ENCODE measurements at places on chromosomes 5 and 9.

DNA sequence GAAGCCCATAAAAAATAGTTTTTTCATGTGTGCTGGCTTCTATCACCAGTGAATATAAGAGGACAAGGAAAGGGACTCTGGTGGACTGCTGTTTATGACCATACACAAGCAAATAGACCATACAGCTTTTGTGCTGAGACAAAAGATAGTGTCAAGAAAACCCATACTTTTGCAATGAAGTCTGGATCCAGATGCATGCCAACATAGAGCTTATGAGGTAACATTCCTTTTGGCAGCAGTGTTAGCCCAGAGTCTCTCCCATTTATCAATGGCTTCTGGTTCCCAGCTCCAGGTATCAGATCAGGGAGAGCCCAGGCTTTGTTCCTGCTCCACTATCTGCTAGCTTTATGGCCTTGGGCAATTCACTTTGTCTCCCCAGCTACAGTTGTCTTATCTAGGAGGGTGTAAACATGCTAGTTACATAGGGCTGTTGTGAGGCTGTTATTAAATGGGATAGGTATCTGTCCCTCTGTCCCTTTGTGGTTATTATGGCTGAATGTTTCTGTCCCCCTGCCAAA is 55.6 kb downstream of the CCDC192 start:
- no peak for DNase-seq

DNA sequence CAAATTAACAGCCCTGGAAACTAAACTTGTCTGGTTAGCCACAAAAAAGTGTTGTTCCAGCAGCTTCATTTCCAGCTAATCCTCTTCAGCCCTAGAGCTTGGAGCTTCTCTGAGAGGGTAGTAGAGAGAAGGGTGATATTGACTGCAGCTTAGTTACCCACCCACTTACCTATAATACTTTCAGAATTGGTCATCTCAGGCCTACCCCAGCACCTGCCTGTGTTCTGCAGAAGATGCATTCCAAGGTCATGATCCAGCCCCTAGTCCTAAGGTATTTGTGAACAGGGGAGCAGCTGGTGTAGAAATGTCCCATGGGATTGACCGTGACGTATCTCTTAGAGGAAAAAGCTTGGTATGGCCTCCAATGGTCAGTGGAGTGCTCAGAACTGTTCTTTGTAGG is 289.0 kb downstream of the NR3C1 start:
- DNase-seq: no peak

- DNase-seq: no peak
Measured at GRCh38 chr5:103503066-103503465, 59.5 kb downstream of the NUDT12 start.

- no peak for DNase-seq
Measured at GRCh38 chr9:18504707-18505106, 30.8 kb downstream of the ADAMTSL1 start.

DNA sequence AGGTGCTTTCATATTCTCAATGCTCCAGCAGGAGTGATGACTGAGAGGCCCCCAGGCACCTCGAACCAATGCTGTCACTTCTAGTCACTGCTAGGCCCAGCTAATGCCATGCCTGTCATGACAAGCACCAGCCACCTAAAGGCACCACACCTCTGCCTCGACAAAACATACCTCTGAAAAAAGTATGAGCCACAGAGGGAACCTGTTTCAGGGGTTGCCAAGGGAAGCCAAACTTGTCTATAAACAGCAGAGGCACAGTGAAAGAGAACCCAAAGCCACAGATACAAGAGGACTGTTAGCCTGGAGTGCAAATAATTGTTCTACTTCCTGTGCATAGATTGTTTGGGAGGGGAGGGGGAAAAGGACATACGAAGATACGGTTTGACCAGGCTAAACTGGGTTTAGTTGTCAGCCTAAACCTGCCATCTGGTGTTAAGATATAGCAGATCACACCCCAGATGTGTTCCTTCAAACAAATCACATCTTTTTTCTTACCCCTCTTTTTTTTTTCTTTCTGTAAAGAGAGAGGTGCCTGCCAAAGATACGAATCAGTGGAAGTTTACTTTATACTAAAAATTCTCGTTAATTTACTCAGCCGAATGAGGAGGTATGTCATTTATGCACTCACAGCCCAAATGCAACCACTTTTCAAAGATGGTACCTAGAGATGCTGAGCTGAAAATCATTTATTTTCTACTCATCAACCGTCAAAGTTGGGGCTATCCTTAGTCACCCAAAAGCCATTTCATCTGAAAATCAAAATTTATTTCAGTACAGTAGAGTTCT is 45.7 kb downstream of the BNC2 start:
- DNase-seq: no peak

DNA sequence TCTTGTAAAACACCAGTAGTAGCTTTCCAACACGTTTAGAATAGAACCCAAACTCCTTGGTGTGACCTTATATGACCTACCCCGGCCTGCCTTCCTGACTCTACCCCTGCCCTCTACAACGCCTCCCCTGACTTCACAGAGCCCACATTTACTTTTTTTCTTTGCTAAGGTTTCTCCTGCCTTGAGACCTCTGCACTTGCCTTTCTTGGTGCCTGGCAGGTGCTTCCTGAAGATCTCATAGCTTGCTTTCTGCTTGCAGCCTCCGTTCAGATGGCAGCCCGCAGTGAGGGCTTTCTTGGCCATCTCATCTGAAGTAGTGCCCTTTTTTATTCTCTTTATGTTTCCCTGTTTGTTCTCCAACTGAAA is 24.3 kb downstream of the NUP214 start:
- no peak for DNase-seq

DNA sequence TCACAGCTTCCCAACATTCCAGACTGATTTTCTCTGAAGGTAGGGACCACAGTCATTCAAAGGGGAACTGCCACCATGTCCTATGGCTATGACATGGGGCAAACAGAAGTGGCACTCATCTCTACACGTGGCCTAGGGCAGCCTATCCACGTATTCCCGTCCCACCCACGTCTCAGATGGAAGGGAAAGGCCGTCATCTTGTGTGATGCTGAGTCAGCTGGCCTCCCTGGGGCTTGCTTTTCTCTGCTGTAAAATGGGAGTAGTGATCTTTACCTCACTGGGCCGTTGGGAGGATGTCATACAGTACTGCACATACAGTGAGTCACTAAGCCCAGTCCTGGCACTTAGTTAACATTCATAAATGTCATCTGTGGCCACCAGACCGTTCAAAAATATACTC is 72.3 kb downstream of the RAPGEF1 start:
- no peak for DNase-seq

- DNase-seq: no peak
Measured at GRCh38 chr5:76528547-76529331, 94.5 kb downstream of the F2RL2 start.

- no peak for DNase-seq
Measured at GRCh38 chr5:162911873-162912272, 525.5 kb upstream of the CCNG1 start.

GRCh38 chr5:135986891-135987401 is 32.2 kb upstream of the LECT2 start:
- DNase-seq: no peak

DNA sequence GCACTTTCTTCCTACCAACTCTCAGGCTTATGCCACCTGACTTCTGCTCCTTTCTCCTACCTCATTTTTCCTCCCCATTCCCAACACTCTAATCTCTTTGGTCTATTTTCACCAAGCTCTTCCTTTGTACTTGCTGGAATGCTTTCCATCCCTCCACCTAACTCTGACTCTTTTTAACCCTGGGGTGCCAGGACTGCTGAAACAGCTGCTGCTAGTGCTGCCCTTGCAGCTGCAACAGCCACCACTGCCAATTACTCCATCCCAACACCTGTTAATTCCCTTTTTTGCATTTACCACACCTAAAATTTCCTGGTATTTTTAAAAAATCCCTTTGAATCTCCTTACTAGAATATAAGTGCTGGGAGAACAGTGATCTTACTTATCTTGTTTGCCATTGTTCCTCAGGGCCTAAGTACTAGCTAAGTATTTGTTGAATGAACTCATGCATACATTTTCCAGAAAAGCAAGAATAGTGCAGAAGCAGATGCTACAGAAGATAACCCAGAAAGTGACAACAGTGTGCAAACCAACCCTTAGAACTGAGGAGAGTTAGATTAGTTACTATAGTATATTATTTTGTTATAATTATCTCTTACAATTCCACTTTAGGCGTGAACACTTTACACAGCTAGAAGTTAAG is 11.5 kb downstream of the NADK2 start:
- no peak for DNase-seq

- DNase-seq: no peak
Measured at GRCh38 chr5:18455521-18455920, 821.3 kb downstream of the TAF11L14 start.

DNA sequence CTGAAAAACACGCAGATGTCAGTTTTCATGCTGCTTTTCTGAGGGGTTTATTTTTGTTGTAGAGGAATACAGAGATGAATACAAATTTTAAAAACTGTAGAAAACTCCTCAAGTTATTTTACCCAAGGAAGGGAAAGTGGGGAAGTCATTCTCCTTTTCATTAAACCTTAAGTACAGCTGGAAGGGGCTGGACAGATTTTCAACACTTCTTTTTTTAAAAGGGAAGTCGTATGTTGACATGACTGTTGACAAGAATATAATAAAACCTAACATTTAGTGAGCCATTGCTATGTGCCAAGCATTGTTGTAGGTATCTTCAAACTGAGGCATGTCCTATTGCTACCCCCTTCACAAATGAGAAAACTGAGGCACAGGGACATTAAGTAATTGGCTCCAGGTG is 235.7 kb upstream of the ELL2 start:
- DNase-seq: no peak

DNA sequence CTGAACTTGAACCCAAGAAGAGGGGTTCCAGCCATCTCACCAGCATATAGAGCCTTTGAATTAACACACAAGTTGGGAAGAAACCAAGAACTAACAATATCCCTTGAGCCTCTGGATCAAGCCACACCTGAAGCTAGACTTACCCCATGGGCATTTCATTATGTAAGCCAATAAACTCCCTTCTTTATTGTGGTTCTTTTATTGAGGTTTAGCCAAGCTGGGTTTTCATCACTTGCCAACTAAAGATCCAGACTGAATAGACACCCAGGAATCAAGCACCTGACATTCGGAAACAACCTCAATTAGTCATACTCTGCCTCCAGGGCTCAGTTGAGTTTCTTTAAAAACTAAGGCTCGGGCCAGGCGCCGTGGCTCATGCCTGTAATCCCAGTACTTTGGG is 226.7 kb downstream of the AGTPBP1 start:
- DNase-seq: no peak

- DNase-seq: no peak
Measured at GRCh38 chr5:45691656-45692055, 4.5 kb downstream of the HCN1 start.

DNA sequence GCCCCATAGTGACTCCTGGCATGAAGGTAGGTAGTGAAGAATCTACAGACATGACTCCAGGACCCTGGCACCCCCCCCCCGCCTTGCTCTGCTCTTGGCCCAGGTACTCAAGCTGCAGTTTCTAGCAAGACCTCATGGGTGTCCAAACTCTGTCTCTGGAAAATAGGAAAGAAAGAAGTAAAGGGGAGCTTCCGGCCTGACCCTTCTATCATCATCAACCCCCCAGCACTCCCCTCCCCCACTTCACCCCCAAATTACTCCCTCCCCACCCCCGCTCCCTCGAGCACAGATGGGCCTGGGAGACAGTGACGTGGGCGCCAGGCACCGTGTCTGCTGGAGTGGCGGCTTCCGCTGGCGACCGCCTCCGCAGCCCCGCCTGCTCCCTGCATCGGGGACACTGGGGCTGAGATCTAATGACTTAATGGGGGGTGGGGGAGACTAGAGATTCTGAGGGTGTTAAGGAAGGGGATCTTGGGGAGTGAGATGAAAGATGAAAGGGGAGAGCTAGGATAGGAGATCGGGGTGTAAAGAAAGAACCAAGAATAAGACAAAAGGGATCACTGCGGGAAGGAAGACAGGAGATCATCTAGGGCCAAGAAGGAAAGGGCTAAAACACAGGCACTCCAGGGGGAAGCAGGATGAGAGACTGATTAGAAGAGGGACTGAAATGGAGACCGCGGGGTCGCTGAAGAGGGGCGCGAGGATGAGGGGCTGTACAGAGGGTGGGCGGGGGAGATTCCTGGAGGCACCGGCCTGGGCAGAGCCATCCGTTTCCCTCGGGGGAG is 1.1 kb upstream of the DNAJB5 start:
- no peak for DNase-seq

GRCh38 chr5:123012321-123012720 is 24.2 kb downstream of the PPIC start:
- DNase-seq: no peak

DNA sequence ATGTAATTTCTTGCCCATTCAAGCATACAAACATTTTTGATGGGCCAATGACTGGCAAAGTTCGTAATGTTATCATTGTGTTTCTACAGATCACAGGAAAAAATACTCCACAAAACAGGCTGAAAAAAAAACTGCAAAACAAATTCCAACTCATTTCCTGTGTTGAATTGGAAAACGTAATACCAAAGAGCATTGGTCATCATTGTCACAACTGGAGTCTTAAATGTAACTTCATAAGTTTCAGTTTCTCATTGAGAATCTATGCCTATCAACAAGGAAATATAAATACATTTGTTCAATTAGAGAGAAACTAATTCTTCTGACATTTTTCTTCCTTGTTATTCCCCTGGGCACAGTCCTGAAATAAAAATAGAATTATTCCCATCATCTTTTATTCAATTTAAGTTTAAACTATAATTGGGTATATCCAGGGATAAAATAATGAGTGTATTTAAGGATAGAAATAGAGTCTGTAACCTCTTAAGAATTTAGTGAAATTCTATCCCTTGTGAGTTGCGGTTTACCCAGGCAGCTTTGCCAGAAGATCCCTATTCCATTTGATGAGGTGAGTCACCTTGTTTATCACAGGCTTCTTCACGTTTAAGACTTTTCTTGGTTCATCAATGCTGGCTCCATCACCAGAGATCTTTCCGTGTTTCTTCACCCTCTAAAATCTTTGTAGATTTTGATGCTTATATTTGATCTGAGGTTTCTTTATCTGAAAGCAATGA is 112.7 kb upstream of the ITGA1 start:
- DNase-seq: peak; percentile 73

GRCh38 chr5:138580777-138581176 is 5.6 kb upstream of the HSPA9 start:
- no peak for DNase-seq

GRCh38 chr5:131514316-131515283 is 120.4 kb downstream of the RAPGEF6 start:
- DNase-seq: no peak

DNA sequence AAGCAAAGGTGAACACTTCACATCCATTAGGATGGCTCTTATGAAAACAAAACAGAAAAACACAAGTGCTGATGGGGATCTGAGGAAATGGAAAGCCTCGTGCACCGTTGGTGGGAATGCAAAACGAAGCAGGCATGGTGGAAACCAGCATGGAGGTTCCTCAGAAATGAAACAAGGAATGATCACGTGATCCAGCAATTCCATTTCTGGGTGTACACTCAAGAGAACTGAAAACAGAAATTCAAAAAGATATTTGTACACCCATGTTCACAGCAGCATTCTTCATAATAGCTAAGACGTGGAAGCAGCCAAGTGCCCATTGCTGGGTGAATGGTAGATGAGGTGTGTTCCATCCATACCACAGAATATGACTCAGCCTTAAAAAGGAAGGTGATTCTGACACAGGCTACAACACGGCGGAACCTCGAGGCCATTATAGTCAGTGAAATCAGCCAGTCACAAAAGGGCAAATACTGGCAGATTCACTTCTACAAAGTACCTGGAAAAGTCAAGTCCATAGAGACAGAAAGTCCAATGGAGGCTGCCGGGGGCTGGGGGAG is 87.2 kb upstream of the RAPGEF1 start:
- DNase-seq: no peak
